ENCODE measurements at places on chromosomes 6 and 20.
A peak's percentile ranks its signal among the peaks of the same experiment; 100 is the strongest.

DNA sequence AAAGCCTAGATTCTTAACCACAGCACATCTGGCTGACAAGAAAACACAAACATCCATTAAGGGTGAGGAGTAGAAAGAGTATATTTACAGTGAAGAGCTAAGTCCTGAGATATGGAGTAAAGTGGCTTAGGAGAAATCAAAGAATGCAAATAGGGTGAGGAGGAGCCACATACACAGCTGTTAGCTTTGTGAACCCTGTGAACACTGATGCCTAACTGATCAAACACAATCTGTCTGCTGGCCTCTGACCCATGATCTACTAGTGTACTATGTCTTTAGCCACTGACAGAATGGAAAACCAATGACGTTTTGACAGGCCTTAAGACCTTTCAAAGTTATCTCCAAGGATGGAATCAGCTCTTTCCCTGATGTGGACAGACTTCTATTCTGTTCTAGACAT lies 75.2 kb downstream of the ZHX3 start:
- ATAC-seq: no peak

DNA sequence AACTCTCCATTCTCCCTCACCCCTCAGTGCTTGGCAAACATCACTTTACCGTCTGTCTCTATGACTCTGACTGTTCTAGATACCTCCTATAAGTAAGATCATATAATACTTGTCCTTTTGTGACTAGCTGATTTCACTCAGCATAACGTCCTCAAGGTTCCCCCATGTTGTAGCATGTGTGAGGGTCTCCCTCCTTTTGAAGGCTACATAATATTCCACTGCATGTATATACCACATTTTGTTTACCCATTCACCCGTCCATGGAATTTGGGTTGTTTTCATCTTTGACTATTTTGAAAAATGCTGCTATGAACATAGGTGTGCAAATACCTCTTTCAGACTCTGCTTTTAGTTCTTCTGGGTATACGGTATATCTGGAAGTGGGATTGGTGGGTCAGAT lies 28.3 kb downstream of the CTCFL start:
- ATAC-seq: no peak

GRCh38 chr6:16257999-16258708 lies 19.8 kb downstream of the GMPR start:
- ATAC-seq: peak; percentile 48

- ATAC-seq: no peak
Measured at GRCh38 chr6:44788387-44788981, 401.0 kb downstream of the CDC5L start.

DNA sequence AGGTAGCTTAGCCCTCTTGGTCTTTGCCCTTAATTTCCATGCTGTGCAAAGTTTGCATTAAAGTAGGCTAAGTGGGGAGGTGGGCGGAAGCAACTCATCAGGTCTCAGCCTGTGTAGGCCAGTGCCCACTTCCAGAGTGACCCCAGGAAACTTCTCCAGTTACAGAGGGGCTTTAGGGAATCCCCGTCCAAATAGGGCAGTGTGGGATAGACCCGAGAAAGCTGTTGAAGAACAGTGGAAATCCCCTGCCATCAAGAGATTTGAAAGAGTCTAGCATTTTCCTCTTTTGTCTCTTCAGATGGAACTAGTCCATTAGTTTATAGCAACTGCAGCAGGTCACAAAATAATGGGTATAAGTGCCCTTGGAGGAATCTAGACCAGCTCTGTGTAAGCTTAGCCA lies 20.2 kb downstream of the SF3B5 start:
- no peak for ATAC-seq

- no peak for ATAC-seq
Measured at GRCh38 chr20:48270885-48271284, 485.6 kb upstream of the SULF2 start.
